ENCODE measurements at places on chromosomes 16 and 17.

GRCh38 chr17:82365606-82366295 is 5.8 kb upstream of the UTS2R start:
- no peak for DNase-seq

GRCh38 chr16:20202747-20203146 is 124.6 kb downstream of the GP2 start:
- no peak for DNase-seq

DNA sequence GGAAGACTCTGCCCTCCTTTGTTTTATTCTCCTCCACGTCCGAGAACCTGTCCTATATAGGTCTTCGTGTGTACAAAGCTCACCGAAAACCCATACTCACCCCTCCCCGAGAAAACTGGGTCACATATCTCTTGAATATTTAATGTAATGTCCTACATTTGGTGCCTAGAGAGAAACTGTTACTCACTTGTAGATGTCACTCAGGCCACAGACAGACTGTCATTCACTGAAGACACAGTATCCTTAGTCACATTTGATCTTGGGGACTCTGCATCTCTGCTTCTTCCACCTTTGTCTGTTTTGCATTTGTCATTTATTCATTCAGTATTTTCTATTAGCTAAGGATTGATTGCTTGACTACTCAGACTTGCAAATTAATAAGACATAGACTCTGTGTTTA is 131.8 kb upstream of the TBX2 start:
- no peak for DNase-seq

GRCh38 chr16:78985716-78986605 is 614.6 kb downstream of the MAF start:
- no peak for DNase-seq

GRCh38 chr17:9612006-9612405 is 33.3 kb upstream of the USP43 start:
- DNase-seq, result no peak

GRCh38 chr16:70751593-70751992 is 49.4 kb downstream of the VAC14 start:
- DNase-seq, result no peak

GRCh38 chr16:783404-784161 is 4.6 kb downstream of the RPUSD1 start:
- no peak for DNase-seq

DNA sequence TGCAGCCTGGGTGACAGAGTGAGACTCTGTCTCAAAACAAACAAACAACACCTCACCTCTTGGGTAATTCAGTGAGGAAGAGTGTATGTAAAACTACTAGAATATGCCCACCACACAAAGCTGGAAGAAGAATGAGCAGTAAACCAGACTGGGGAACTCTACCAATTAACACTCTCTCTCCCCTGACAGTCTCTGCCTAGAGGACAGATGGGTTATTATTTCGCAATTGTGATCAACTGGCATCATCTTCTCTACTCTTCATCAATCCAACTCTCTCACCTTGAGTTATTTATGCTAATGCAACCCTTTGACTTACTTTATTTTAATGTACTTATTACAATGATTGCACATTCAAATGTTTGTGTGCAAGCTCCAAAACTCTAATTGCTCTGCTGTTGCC is 205.6 kb downstream of the XYLT1 start:
- no peak for DNase-seq

DNA sequence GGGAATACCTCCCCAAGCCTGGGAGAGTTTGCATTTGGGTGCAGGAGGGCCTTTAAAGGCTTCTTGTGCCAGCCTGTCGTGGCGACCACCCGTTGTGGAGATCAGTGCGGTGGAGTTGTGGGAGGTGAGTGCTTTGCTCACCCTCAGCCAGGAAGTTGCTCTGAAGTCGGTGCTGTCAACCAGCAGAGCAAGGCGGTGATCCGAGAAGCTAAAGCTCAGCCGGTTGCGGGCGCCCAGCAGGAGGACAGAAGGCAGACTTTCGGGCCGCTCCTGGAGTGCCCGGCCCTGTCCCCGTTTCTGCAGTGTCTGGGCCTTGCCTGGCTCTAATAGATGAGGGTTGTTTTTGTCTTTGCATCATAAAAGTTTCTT is 1.4 kb downstream of the UBE2I start:
- DNase-seq, result no peak

DNA sequence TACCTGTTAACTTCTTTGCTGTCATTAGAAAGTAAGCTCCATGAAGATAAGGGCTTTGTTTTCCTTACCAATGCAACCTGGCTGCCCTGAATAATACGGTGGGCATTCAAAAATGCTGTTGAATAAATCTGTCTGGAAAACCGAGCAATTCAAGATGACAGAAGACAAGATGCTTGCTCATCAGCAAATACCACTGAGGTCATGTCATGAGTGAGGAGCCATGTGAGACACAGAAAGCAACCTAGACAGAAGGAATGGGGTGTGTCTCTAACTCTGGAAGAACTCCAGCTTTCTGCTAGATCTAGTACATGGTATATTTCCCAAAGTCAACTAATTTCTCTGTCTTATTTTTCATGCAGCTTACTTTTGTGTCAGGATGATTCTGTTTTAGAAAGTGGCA is 64.2 kb downstream of the STH start:
- no peak for DNase-seq

GRCh38 chr17:19015428-19015827 is 10.9 kb upstream of the FAM83G start:
- DNase-seq, result no peak

- DNase-seq, result no peak
Observed at GRCh38 chr16:64365448-64365931, 756.4 kb downstream of the CDH11 start.

DNA sequence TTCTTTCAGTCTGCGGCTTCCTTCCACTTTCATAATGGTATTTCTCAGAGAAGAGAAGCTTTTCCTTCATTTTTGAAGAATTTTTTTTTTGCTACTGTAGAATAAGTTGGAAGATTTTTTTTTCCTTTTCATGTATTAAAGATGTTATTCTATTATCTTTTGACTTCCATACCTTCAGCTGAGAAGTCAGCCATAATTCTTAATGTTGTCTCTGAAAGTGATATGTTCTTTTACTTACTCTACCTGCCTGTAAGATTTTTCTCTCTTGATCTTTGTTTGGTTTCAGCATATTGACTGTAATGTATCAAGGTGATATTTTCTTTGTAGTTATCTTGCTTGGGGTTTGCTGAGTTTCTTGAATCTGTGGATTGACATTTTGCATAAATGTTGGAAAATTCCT is 143.5 kb upstream of the TOX3 start:
- DNase-seq, result no peak

GRCh38 chr17:61075988-61076387 is 323.7 kb upstream of the TBX2 start:
- no peak for DNase-seq

- no peak for DNase-seq
Observed at GRCh38 chr17:39742126-39742855, 4.6 kb downstream of the GRB7 start.

DNA sequence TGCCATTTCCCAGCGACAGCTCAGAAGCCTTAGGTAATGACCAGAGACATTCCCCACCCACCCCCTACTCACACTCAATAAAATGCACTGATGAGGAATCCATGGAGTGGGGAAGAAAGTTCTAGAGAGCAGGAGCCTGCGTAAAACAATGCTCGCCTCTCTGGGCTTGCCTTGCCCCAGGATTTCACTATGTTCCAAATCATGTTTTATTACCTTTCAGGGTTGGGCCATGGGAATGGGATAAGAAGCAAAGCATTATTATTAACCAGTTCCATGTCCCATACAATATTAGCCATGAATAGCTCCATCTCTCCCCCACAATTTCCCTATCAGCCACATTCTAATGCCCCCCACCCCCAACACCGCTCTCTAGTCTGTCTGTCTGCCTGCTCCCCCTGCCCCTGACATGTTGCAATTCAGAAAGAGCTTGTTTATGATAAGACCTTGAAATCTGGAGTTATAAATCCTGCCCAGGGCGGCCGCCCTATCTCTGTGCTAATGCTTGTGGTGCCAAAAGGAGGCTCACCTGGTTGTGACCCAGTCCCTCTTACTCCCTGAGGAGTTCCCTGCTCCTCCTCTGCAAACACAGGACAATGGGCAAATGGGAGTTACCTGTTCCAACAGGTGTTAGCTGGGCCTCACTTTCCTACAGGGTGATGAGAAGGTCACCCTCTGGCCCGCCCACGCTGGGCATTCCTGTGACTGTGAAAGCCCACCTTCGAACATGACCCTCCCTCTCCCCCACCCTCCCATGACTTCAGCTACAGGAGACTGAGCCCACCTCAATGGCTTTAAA is 28.0 kb upstream of the DDX52 start:
- no peak for DNase-seq

- no peak for DNase-seq
Observed at GRCh38 chr17:48728232-48729231, at the start of gene HOXB13. TSS of gene HOXB13 (minus strand) at chr17:48728750. CDS start at chr17:48728593, 157 bp downstream.

DNA sequence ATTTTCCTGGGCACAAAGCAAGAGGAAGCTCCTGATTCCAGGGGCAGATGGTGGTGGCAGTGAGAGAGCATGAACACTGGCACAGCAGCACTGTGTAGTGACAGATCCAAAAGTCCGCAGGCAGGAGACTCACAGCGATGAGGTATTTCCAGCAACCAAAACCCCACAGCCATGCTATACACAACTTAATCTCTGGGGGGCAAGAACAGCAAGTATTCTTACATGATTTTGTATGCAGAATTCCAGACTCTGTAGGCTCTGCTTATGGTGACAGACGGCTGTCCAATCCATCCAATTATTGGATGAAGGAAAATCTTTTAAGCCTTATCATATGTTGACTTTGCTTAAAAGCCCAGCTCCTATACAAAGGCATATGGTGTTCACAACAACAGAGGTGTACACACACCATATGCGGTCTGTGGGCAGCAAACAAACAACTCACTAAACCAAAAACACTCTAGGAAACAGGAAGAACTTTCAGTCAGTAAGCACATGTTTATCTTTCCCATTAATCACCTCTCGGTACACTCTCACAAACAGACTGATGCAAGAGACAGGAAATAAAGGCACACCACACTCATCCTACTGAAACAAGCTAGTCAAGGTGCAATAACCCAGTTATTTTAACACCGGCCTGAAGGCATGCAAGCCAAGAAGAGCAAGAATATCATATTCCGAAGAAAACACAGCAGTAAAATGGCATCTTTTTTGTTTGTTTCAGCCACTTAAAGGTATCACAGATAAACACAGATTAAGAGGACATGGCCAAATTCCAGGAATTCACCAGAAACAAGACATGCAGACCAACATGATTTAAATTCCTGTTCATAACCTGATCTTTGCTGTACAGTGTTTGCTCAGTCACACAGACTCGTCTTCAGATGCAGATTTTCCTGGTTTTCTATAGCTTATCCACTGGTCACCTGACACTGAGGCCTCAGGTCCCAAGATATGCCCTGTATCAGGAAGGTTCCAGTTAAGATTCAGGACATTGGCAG is 47.8 kb downstream of the ERN1 start:
- no peak for DNase-seq

GRCh38 chr16:66474750-66475199 is 47.7 kb downstream of the BEAN1 start:
- no peak for DNase-seq

- no peak for DNase-seq
Observed at GRCh38 chr16:6309271-6309670, 1023.4 kb upstream of the RBFOX1 start.

DNA sequence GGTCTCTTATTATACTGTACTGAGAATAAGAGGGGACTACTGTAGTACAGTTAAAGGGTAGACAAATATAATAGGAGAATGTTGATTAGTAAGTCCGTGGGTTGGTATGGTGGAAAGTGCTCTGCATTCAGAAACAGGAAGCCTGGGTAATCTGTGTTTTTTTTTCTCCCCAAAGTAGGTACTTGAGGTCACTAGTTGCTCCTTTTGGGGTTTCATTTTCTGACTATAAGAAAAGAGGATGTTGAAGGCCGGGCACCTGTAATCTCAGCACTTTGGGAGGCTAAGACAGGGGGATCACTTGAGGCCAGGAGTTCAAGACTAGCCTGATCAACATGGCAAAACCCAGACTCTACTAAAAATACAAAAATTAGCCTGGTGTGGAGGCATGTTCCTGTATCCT is 42.0 kb upstream of the MMD start:
- no peak for DNase-seq
